Neural progenitor cell (in vitro differentiated cells): ENCODE measurements at places on chromosomes 7 and 10. TPM values are rescaled to one million over a fixed set of nuclear protein-coding genes. Genes with fewer than 3 reads are reported as not detected.

Gene BLOC1S2
- 58.3 and 87.1 TPM in 2 replicates for total RNA-seq

Gene FAM241B
- 2.6 and 4.6 TPM in 2 replicates for total RNA-seq

DNA sequence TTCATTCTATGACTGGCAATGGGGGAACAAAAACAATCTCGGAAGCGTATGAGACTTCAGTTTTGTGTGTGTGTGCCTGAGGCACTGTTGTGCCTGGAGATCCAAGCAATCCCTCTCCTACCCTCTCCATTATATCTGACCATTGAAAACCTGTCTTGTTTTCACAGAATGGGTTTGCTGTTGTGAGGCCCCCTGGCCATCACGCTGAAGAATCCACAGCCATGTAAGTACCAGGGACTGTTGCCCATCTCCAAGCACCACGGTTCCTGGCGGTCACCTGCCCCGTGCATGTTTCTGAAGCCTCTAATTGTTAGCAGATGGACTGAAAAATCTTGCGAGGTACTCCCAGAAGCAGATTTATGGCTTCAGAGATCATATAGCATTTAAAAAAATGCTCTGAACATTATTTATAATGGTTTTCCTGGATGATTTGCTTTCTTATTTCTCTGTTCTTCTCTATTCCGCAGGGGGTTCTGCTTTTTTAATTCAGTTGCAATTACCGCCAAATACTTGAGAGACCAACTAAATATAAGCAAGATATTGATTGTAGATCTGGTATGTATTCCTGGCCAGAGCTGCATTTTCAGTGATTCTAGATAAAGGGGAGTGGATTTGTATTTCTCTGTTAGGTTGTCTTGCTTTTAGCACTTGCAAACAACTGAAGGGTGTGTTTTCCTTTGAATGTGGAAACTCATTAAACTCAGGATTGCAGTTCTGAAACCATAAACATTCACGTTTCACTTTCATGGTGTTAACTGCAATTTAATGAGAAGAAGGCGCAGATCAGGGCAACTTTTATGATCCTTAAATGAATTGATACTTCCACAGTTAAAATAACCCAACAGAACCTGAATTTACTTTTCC is 288.2 kb downstream of the TWIST1 start:
- DNase-seq = no peak

DNA sequence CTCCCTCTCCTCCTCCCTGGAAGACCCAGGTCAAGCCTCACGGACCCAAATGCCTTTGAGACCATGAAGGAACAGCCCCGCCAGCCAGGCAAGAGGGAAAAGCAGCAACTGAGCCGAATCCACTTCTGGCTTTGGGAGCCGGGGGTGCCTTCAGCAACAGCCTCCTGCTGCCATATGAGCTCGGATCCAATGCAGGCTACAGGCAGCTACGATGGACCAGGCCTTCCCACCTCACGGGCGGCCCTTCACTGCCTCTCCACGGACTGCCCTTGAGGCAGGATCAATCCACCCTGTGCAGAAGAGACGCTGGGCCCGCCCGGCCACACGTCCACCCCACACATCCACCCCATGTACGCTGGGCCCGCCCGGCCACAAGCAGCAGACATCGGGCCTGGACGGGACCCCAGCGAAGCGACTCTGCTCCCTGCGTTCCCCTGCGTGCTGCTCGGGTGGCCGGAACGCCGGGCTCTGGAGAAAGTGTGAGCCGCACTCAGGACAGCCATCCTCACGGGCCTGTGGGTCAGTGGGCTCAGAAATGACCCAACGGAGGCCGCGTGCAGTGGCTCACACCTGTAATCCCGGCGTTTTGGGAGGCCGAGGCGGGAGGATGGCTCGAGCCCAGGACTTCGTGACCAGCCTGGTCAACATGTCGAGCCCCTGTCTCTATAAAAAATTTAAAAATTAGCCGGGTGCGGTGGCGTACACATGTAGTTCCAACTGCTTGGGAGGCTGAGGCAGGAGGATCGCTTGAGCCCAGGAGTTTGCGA is 82.0 kb downstream of the FOXL3 start:
- DNase-seq = no peak

Gene C7orf25
- total RNA-seq = 6.4 and 8.6 TPM in 2 replicates

DNA sequence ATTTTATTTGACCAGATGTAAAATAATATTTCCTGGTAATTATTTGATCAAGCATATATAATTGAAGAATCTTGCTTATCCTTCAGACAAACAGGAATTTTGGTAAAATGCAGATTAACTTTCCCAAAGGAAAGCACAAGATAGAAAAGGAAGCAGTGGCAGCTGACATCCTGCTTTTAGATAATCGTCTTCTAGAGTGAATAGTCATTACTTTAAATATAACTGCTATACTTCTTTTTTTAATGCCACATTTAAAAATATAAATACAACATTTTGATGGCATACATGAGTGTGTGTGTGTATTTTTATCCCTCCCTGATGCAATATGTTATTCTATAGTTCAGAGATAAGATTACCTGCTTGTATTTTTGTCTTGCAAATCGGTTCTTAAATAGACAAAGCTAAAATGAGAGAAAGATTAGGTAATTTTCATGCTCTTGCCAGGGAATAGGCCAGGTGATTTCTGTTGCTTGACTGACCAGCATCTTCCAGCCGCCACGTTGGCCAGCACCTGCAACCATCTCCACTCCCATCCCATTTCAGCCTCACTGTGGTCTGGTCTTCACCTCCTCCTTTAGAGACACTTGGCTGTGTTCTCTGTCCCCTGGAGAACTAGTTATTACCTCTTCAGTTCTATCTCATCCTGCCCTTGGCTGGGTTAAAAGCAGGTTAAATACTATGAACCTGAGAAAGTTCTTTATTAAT is 58.1 kb downstream of the MDFIC start:
- DNase-seq = no peak

DNA sequence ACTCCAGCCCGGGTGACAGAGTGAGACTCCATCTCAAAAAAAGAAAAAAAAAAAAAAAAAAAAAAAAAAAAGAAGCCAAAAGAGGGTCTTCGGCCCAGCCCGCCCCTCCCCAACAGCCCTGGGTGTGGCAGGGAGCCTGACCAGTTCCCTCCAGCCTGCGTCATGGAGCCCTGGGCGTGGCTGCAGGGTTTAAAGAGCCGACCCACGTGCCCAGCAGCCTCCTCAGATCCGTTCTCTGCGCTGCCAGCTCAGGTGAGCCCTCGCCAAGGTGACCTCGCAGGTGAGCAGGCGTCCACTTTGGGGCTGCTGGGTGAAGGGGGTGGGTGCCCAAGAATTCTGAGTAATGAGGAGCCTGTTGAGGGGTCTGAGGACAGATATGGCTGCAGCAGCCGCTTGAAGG is at the start of gene FXYD4:
FXYD4 (plus strand) TSS at position 219 of the 400 bp plus-strand sequence. CDS start 2,111 bp downstream, outside the sequence.
- DNase-seq = no peak

- no peak for DNase-seq
Observed at GRCh38 chr10:109880886-109881768, 42.2 kb downstream of the XPNPEP1 start.

Gene PIP4K2A
- 23.7 and 37.6 TPM in 2 replicates for total RNA-seq
